CD4-positive, alpha-beta T cell treated with Interleukin-17A for 1 hour (primary cell): ENCODE measurements at places on chromosomes 3 and 15.

- DNase-seq: no peak
Observed at GRCh38 chr3:61669668-61670299, 108.4 kb downstream of the PTPRG start.

GRCh38 chr15:89472785-89473256 is 23.6 kb downstream of the RHCG start:
- DNase-seq: peak; percentile 11

DNA sequence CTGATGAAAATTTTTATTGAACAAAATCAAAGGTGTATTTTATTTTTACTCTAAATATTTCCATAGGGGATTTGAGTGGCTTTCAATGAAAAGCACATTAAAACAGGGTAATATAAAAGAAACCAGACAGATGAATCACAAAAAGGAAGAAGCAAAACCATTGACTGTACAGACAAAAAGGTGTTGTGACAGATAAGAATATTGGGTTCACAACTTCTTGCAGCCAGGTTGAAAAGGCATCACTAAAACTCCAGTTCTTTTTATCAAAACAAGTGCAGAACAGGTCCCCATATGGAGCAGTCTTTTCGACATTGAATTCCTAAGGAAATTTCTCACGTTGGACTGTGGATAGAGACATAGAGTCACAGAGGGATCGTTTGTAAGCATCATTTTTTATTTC is 53.8 kb downstream of the AGTR1 start:
- no peak for DNase-seq

DNA sequence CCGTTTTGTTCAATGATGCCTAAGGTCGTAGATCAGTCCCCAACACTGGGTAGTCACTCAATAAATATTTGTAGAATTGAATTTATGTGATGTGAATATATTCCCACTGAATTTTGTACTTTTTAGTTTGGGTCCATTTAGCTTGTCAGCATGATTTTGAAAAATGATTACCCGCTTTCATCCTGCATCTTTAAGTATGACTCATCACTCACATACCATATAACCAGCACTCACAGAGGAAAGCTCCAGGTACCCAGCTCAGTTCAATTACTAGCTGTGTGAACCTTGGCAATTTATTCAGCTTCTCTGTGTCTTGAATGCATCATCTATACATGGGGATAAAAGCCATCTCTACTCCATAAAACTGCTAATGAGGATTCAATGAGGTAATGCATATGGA is 2.2 kb upstream of the MLF1 start:
- DNase-seq: no peak

DNA sequence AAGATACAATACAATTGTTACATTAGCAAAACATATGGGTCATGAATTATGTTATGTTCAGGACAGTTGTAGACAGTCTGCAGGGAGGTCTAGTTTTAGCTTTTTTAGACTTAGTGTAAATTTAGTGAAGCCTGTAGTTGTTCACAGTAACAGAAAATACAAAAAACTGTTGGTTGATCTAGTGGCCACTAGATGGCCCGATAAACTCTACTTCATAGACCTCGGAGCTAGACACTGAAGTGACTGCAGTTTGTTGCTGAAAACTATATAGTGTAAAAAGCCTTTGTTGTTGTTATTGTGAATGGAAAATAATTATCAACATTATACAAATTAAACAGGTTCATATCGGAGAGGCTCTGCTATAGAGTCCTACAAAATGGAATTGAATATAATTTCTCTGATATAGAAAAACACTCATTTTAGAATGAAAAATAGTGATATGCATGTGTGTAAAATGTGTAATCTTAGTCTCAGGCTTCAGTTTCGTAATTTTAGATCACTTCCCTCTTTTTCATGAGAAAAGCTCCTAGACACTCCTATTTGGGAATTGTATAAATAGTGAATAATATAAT is 18.3 kb downstream of the MAGEL2 start:
- DNase-seq: no peak

GRCh38 chr3:154953538-154953937 is 126.6 kb upstream of the MME start:
- no peak for DNase-seq

DNA sequence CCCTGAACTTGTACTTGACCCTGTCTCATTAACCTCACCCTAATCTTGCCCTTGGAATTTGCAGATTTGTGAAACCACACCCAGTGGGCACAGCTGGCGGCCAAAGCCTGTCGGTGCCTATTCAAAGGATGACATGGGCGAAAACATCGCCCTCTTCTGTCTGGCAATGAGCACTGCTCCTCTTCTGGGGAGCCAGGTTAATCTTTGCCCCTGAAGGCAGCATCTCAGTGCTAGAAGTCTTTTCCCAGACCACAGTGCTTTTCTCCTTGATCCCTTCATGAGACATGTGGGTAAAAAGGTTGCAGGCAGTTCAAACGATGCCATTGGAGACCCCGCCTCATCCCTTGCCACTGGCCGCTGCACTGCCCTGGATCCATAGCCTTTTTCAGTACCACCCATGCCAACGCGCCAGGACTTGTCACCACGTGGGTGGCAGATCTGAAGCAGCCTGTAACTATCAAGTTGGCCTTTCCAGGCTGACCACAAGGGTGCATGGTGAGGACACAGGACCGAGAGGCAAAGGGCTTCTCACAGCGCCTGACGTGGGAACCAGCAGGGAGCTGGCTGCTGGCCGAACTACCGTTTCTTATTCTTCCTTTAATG is 6.5 kb upstream of the DNASE1L3 start:
- DNase-seq: peak; percentile 68

DNA sequence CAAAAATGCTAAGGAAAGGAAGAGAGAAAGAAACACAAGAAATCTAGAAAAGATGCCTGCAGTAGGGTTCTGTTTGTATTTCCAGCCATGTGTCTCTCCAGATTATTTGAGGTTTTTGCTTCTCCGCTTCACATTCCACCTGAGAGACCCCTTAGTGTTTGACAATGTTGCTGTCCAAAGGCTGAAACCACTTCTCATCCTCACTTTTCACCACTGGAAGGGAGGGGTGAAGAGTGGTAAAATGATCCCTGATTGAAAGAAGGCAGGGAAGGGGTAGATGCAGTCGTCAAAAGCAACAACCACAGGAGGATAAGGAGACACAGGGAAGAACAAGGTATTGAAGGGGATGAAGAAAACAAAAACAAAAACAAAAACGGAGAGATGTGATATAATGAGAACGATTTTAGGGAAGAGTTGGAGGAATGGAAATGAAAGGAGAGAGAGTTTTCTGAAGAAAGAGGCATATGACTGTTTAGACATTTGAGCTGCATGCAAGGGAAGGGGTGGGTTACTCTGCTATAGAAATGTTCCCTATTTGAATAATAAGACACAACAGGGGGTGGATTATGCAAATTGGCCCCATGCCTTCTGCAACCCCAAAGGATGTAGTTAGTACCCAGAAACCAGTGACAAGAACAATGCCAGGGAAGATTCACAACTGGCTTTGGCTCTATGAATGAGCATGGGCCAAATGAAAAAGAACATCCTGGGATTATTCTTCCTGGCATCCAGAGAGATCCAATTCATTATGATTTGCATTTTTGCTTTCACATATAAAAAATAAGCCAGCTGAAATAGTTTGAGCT is 235.9 kb downstream of the GAP43 start:
- DNase-seq: no peak

DNA sequence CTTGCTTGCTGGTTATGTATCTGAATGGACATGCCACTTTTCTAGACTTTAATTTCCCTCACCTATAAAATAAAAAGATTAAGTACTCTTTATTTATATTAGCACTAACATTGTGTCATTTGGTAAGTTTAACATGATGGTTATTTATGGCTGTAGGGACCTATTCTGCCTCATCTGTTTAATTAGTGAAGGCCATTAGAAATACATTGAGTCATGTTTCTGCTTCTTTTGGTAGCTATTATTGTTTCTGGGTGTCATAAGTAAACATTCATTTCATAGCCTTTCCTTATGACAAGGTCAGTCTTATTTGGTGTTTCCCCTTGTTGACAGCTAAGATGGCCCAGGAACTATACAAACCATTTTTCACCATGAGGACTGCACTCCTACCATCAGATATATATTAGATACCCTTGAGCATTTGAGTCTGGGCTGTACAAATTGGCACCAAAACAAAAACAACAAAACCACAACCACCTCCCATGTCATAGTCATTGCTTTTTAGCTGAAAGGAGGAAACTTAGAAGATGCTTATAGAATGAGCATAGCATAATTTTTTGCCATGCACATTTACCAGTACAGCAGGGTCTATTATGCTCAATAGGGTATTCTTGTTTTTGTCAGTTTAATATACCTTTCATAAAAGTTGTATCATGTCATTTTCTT is 39.3 kb downstream of the SRP14 start:
- DNase-seq: no peak

- DNase-seq: no peak
Observed at GRCh38 chr15:71600237-71600636, 210.1 kb upstream of the NR2E3 start.

- no peak for DNase-seq
Observed at GRCh38 chr3:152272771-152273242, 4.1 kb downstream of the MBNL1 start.

- DNase-seq: no peak
Observed at GRCh38 chr15:69341356-69341755, 42.6 kb downstream of the PAQR5 start.

- no peak for DNase-seq
Observed at GRCh38 chr3:184620475-184621119, 59.0 kb downstream of the EPHB3 start.

GRCh38 chr15:83396101-83396500 is 51.0 kb upstream of the SH3GL3 start:
- DNase-seq: no peak

- DNase-seq: no peak
Observed at GRCh38 chr15:38267421-38268022, 14.9 kb downstream of the SPRED1 start.

GRCh38 chr15:93179700-93180102 is 90.7 kb upstream of the RGMA start:
- DNase-seq: no peak

- no peak for DNase-seq
Observed at GRCh38 chr15:48225771-48226170, 19.7 kb downstream of the SLC12A1 start.

DNA sequence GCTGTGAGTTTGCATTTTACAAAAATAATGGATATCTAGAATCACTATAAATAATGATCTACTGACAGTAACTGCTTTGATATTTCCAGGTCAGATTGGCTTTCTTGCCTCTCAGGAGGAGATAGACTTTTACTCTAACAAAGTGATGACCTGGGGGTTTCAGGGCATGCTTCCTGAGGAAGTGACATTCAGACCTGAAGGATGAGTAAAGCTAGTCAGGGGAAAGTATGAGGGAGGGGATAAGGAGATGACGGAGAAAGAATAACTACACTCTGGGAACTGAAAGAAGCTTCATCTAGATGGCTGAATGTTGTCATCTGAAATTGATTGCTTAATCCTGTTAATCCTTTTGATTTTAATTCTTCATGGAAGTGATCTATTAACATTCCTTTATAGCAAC is 32.2 kb downstream of the ARMC8 start:
- DNase-seq: no peak

DNA sequence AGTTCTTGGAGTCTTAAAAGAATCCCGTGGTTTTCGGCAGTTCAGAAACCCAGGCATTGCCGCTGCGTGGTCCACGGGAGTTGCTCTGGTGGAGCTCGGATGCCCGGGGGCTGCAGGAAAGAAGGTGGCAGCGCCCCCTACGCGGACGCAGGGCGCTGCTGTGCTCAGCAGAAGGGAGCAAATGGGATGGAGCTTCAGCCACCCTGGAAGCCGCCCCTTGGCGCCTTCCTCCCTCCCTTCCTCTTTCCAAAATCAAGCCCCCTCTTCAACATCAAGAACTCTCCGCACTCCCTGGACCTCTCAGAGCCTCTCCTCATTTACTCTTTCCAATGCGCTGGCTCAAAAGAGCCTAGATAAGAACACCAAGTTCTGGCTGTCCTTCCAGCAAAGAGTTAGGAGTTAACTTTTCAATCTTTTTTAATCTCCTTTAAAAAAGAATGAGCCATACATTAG is 880 bp upstream of the CHRNA7 start:
- DNase-seq: no peak

DNA sequence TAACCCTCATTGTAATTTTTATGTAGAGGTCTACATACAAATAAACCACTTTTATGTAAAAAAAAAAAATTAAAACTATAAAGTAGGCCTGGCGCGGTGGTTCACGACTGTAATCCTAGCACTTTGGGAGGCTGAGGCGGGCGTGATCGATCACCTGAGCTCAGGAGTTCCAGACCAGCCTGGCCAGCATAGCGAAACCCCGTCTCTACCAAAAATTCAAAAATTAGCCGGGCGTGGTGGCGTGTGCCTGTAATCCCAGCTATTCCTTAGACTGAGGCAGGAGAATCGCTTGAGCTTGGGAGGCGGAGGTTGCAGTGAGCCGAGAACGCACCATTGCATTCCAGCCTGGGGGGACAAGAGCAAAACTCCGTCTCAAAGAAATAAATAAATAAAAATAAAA is 766 bp upstream of the SLC12A6 start:
- DNase-seq: no peak

DNA sequence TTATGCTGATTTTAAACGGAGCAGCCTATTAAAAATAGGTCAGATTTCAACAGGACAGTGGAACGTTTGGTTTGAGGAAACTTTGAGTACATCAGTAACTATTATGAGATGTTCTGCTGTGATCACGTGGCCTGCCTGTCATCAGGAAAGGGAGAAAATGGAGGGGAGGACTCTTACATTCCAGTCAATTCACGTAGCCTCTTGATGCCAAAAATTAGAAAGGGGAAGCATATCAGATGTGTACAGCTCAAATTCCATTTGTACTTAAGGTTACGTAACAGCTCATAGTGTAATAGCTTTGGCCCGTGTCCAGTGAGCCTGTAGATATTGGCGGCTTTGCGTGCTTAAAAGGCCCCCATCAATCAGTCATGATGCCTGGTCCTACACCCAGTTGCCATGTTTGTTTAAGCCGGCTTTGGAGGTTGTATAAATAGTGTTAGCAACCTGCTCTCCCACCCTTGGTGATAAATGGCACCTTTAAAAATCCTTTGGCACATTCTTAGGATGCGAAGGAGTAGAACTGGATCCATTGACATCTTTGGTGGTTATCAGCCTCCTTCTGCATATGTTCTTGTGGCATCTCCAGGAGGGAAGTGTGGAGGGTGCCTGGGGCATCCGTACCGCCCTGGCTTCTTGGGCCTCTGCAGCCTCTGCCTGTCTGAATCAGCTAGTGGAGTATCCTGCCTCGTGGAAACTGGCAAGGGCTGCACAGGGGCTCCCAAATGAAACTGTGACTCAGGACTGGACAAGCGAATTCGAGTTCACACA is 163.9 kb downstream of the THSD4 start:
- DNase-seq: no peak

- no peak for DNase-seq
Observed at GRCh38 chr3:160112481-160112880, 112.7 kb upstream of the C3orf80 start.
